Activated CD4-positive, alpha-beta T cell treated with anti-CD3 and anti-CD28 coated beads, Interleukin-2, amount 10 ng/mL, durations not matched to agents 24 days and 14 days (primary cell): ENCODE measurements at places on chromosomes 13 and 19. TPM values are rescaled to one million over a fixed set of nuclear protein-coding genes. Genes with fewer than 3 reads are reported as not detected.
A peak's percentile ranks its signal among the peaks of the same experiment; 100 is the strongest.

GRCh38 chr13:46345866-46346265 is 41.2 kb downstream of the RUBCNL start:
- H3K27ac ChIP-seq, result no peak overlapping the region
- DNase-seq, result no peak
- peaks cover 17% of the 10 kb centered on the region for H3K4me1 ChIP-seq
- H3K4me3 ChIP-seq, result no peak overlapping the region

GRCh38 chr13:46662690-46663089 is 109.7 kb downstream of the LRCH1 start:
- H3K27ac ChIP-seq, result no peak overlapping the region
- peaks cover 5% of the 10 kb centered on the region for H3K36me3 ChIP-seq
- no peak overlapping the region for H3K4me3 ChIP-seq
- no peaks in the 10 kb centered on the region for H3K27me3 ChIP-seq
- peaks cover 41% of the 10 kb centered on the region for H3K4me1 ChIP-seq
- no peak for DNase-seq

GRCh38 chr19:52961981-52962380 is 700 bp downstream of the ZNF816 start:
- H3K4me3 ChIP-seq, result peak overlapping the region; percentile 97
- H3K27ac ChIP-seq, result peak overlapping the region; percentile 95
- H3K27me3 ChIP-seq, result no peaks in the 10 kb centered on the region
- peaks cover 15% of the 10 kb centered on the region for H3K4me1 ChIP-seq
- DNase-seq, result no peak

The SIGLEC12 gene
- total RNA-seq, result 0.98 and 1.5 TPM in 2 replicates

DNA sequence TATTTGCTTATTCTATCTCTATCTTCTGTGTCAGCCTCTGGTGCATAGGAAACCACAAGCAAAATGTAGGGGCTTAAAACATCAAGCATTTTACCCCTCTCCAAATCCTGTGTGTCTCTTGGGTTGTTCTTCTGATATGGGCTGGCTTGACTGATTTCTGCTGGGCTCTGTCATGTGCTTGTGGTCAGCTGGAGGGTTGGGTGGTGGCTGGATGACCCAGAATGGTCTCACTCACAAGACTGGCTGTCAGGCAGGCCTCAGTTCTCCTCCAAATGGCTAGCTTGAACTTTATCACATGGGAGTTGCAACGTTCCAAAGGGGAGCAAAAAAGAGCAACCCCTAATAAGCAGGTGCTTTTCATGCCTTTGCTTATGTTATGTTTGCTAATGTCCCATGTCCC is 9.6 kb upstream of the LYPD5 start:
- H3K4me1 ChIP-seq, result no peaks in the 10 kb centered on the region
- H3K36me3 ChIP-seq, result no peaks in the 10 kb centered on the region
- no peak for DNase-seq
- peaks cover 10% of the 10 kb centered on the region for H3K27me3 ChIP-seq

DNA sequence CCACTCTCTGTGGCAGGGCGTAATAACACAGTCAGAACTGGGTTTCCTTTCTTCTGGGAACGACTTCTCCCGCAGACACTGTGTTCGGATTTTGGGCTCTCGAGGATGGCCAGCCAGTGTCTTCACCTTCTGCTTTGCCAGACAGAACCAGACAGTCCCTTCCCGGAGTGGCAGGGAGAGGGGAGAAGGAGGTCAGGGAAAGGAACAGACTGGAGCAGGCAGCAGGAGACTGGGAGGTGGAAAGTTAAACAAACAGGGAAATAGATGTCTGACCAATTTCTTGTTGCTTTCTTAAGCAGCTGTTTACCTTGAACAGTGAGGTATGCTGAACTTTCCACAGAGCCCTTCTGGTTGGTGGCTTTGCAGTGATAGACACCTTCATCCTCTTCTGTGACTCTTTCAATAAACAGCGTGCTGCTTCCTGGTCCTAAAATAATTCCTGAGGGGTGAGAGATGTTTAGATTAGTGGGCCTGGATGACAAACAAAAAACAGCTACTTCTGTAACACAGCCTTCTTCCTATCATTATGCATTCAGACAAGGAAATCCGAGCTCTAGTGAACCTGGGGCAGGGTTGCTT is 137.6 kb downstream of the FLT1 start:
- peak overlapping the region; percentile 20 for H3K27ac ChIP-seq
- H3K4me3 ChIP-seq, result peak overlapping the region; percentile 6
- DNase-seq, result no peak
- peaks cover 43% of the 10 kb centered on the region for H3K4me1 ChIP-seq

DNA sequence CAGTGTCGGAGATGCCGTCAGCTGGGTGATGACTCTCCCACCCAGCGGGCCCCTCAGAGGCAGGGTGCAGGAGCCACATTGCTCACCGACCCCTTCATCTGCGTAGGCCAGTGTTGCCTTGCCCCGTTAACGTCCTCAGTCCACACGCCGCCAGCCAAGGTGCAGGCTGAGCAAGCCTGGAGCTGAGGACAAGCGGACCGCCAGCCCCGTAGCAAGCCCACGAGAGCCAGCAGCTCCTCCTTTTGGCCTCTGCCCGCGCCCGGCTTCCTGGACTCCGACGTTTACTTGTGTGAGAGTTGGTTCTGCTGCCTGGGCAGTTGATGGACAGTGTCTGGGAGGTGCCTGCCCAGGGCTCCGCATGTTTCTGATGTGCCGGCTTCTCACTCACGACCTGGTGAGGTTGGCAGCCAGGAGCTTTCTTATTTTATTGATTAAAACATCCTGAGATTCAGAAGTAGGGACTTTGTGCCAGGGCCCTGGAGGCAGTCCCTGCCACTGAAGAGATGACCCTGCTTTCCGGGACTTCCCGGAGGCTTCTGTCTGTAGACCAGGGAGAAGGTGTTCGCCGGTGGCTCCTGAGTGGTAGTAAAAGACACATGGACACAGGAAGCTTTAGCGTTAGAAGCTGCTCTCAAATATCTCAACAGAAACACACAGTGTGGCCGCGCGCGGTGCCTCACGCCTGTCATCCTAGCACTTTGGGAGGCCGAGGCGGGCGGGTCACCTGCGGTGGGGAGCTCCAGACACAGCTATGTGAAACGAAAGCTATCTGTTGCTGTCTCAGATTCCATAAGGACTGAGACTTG is 5.8 kb downstream of the DAZAP1 start:
- no peaks in the 10 kb centered on the region for H3K27me3 ChIP-seq
- no peak overlapping the region for H3K27ac ChIP-seq
- peaks cover 43% of the 10 kb centered on the region for H3K36me3 ChIP-seq
- H3K4me1 ChIP-seq, result peaks cover 42% of the 10 kb centered on the region
- no peak for DNase-seq

The SIGLEC6 gene
- 0.91 and 0.95 TPM in 2 replicates for total RNA-seq

- H3K4me3 ChIP-seq, result no peak overlapping the region
- peaks cover 36% of the 10 kb centered on the region for H3K36me3 ChIP-seq
- no peak for DNase-seq
- peaks cover 17% of the 10 kb centered on the region for H3K4me1 ChIP-seq
Measured at GRCh38 chr13:20002787-20003186, 44.3 kb downstream of the ZMYM2 start.

DNA sequence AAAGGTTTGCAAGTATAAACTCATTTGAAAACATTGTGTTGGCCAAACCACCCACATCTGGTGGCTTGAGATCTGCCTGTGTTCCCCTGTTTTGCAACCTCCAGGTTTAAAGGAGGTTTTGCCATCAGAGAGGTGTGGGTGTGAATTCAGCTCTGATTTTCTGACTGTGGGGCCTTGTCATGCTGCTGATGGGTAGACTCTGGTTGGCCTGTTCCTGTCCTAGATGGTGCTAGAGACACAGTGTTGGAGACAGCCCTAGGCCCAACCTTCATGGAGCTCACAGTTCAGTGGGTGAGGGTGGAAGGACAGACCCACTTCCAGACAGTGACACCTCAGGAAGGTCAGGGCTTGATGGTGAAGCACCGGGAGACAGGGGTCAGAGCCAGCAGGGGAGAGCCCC is 7.5 kb downstream of the RAB4B start:
- no peak for DNase-seq
- H3K4me1 ChIP-seq, result peaks cover 17% of the 10 kb centered on the region
- no peaks in the 10 kb centered on the region for H3K27me3 ChIP-seq
- H3K27ac ChIP-seq, result peak overlapping the region; percentile 66
- peaks cover 35% of the 10 kb centered on the region for H3K36me3 ChIP-seq
- no peak overlapping the region for H3K4me3 ChIP-seq

- H3K4me3 ChIP-seq, result no peak overlapping the region
- no peak for DNase-seq
- no peak overlapping the region for H3K27ac ChIP-seq
- peaks cover 6% of the 10 kb centered on the region for H3K4me1 ChIP-seq
- H3K36me3 ChIP-seq, result peaks cover 12% of the 10 kb centered on the region
- H3K27me3 ChIP-seq, result peaks cover 3% of the 10 kb centered on the region
Measured at GRCh38 chr19:51698296-51698695, 5.2 kb downstream of the SPACA6 start.

DNA sequence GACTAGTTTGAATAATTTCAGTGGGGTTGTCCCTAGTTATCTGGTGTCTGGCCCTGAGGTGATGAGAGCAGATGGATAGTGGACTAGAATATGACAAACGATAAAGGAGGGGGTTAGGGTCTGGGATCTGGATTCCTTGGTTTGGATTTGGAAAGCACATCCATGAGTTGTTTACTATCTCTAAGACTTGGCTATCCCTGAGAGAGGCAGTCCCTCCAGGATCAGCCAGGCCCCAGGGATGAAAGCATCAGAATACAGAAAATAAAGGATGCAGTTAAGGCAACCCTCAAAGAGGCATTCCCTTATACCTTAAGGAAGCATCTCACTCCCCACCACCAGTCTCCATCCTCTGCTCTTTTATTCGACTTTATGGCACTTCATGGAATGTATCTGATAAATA is 230.7 kb downstream of the NHLRC3 start:
- no peak overlapping the region for H3K27ac ChIP-seq
- no peaks in the 10 kb centered on the region for H3K36me3 ChIP-seq
